ENCODE measurements at places on chromosomes 7 and 10.

- DNase-seq = no peak
Observed at GRCh38 chr10:60513281-60513680, 123.6 kb upstream of the ANK3 start.

GRCh38 chr10:102777711-102778453, 34.1 kb downstream of the WBP1L start:
- DNase-seq = no peak

DNA sequence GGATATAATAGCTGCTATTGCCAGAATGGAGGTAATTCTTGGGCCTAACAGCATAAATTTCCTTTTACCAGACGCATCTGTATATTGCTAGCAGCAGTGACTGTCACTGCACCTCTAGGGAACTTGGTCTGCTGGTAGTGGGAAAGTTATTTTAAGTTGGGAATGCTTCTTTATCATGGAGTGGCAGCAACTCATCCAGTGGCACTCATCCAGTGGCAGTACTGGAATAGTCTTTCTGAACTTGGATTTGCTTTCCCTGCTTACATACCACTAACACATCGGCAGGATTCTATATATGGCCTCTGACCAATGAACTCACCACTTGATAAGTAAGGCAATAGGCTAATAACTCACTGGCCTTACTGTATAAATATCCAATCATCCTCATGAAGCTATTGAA, 22.0 kb upstream of the ICA1 start:
- DNase-seq = no peak

DNA sequence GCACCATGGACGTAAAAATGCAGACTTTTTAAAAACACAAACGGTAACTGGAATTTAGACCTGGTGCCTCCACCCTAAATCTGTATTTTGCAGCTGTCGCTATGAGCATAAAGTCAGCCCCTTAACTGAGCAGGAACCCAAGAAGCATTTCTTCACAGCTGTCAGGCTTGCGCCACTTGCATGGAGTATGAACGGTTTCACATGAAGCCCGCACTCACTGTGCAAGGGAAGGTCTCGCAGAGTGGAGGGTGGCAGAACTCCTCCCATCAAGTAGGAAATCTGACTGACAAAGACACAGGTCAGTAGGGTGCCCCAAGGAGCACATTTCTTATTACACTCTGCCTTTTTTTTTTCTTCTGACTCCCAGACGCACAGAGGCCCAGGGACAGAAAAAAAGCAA, 58.5 kb downstream of the ELMO1 start:
- no peak for DNase-seq

DNA sequence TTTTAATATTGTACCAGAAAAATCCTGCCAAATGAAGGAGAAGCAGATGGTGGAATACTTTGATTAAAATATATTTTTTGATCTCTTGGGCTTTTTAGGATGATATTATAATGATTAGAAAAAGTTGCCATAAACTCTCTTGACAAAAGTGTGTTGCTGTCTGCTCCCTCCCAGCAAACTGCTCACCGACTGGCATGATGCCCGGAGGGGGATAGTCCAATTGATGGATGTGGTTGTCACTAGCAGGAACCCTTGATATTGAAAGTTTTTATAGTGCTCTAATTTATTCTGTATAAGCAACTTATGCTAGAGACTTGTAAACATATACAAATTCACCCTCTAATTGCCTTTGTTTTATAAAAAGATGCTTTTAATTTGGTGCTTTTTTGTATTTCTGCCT, 114.0 kb downstream of the DNAH11 start:
- DNase-seq = no peak

DNA sequence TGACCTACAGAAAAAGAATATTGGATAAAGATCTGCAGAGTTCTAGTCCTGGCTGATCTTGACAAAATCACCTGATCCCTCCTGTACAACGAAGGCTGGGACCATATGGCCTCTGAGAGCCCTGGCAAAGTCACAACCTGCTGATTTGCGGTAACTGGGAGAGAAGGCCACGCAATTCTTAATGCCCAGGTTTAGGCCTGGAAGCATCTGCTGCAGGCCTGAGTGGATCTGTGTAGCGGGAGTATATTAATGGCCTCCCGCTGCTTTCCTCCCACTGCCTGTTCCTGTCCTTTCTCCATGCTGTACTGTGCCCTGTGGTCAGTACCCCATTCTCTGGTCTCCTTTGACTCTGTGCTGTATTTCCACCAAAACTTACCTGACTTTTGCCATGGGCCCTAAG, 24.2 kb downstream of the AKR1B1 start:
- DNase-seq = no peak

DNA sequence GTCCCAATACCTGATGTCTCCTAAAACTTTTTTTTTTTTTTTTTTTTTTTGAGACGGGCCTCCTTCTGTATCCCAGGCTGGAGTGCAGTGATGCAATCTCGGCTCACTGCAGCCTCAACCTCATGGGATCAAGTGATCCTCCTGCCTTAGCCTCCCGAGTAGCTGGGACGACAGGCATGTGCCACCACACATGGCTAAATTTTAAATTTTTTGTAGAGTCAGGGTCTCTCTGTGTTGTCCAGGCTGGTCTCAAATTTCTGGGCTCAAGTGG, 28.4 kb downstream of the GTF2IRD1 start:
- no peak for DNase-seq

DNA sequence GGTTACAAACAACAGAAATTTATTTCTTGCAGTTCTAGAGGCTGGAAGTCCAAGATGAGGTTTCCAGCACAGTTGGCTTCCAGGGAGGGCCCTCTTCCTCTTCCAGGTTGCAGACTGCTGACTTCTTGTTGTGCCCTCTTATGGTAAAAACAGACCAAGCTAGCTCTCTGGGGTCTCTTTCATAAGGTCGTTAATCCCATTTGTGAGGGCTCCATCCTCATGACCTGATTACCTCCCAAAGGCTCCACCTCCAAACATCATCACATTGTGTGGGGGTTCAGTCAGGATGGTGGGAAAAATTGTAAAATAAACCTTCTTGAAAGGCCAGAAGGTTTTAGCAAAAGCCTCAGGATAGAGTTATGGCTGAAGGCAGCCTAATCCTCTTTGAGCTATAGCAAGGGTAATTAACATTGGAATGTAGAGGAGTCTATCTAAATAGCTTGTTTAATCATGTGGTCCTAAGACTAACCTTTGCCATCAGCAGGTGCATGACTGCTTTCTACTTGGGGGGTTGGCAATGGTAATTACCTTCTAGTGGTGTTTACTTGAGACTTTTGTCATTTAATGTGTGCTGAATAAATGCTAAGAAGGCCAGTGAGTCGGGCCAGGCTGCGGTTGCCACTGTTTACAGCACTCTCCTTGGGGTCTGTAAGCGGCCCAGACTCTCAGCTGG, 80.8 kb downstream of the PPP1R17 start:
- no peak for DNase-seq

GRCh38 chr7:90180649-90181048, 26.4 kb downstream of the STEAP1 start:
- DNase-seq = no peak

DNA sequence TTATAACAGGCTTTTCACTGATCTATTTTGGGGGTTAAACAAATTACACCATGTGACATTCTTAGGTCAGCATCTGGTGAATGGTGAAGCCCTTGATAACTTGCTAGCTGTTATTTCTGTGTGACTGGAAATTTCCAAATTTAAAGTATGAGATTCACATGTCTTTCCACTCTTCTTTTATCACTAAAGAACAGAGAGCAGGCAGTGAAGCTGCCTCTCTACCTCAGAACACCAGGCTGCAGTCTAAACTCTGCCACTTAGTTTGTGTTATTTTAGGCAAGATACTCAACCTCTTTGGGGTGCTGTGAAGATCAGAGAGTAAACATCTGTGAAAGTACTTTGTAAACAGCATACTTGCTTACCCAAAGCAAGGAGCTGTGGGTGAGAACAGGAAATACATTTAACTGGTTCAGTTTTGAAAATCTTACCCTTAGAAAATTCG, 15.5 kb upstream of the SP4 start:
- DNase-seq = no peak

DNA sequence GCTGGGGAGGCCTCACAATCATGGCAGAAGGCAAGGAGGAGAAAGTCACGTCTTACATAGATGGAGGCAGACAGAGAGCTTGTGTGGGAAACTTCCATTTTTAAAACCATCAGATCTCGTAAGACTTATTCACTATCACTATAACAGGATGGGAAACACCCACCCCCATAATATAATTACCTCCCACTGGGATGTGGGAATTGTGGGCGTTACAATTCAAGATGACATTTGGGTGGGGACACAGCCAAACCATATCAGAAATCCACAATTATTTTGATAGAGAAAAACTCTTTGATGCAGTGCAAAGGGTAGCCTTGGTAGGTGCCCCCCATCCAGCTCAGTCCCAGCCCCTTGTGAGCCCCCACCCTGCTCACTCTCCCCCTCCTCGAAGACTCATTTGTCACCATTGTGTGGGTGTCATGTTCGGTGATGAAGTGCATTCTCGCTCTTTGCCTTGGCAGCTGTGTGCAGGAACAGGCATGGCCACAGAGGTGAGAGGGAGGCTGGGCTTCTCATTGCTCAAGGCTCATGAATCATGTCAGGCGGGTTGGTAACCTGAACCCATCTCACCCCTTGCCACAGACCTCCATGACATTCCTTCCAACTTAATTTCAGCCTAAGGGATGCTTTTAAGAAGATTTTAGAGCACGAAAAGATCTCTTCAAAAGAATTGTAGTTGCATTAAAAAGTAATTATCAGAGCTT, 75.9 kb downstream of the BUB3 start:
- no peak for DNase-seq

GRCh38 chr10:124474514-124475070, 13.0 kb downstream of the LHPP start:
- no peak for DNase-seq

GRCh38 chr10:48498940-48499510, 105.8 kb downstream of the ARHGAP22 start:
- no peak for DNase-seq

DNA sequence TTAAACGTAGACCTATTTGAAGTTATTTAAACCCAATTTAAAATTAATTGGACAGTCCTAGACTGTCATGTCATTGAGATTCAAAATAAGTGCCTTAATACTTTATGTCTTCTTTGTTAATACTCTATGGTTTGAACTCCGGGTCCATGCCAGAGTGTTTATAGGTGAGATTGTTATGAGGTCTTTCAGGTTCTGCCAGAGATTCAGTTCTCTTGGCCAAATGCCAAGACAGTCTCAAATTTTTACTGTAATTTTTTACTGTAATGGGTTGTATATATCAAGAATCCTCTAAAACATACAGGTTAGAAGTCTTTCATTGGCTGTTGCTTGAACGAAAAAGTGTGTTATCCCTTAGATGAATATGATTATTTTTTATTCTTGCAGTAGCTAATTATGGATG, 3.9 kb downstream of the ADD3 start:
- DNase-seq = no peak

GRCh38 chr10:106708506-106708905, 456.0 kb downstream of the SORCS1 start:
- DNase-seq = no peak

DNA sequence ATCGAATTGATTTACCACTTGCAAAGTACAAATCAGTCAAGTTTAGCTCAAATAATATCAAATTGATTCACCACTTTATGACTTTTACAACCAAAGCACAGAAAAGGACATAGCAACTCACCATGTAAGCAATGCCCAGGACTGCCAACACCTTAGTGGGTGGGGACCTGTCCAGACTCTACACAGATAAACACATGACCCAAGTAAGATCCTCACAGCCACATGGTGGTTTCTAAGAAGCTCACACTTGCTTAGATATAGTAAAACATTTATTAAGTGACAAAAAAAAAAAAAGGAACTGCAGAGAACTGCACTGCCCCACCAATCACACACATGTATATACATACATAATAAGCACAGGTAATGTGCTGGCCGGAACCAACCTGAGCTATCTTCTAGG, 116.2 kb downstream of the SLC25A13 start:
- no peak for DNase-seq

- DNase-seq = no peak
Observed at GRCh38 chr7:66768865-66769832, 28.6 kb downstream of the RABGEF1 start.

DNA sequence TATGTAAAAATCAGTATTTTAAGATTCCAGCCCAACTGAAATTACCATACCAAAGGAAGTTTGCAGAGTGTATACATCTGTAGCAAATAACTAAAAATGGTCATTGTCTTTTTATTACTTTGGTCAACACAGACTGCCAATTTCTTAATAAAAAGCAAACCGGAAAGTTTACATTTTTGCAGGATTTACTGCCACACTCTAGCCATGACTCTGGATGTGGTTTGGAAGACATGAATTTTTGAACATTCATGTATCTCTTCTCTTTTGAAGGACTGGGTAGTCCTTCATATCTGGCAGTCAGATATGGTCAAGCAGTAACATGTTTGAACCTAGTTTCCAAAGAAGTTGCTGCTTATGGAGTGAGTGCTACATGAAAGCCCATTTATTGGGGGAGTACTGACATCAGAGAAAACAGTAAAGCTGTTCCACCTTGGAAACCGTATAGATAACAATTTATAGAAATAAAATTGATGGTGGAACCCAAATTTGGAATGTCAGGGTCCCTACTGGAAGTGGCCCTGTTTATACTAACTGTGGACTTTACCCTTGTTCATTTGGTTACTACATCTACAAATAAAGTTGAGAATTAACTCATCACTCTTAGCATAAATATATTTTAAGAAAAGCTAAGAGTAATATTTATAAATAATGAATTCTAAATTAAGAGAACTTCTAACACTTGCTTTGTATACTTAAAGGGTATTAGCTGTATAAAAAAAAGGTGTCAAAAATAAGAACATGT, 84.6 kb downstream of the ZMYND11 start:
- no peak for DNase-seq

DNA sequence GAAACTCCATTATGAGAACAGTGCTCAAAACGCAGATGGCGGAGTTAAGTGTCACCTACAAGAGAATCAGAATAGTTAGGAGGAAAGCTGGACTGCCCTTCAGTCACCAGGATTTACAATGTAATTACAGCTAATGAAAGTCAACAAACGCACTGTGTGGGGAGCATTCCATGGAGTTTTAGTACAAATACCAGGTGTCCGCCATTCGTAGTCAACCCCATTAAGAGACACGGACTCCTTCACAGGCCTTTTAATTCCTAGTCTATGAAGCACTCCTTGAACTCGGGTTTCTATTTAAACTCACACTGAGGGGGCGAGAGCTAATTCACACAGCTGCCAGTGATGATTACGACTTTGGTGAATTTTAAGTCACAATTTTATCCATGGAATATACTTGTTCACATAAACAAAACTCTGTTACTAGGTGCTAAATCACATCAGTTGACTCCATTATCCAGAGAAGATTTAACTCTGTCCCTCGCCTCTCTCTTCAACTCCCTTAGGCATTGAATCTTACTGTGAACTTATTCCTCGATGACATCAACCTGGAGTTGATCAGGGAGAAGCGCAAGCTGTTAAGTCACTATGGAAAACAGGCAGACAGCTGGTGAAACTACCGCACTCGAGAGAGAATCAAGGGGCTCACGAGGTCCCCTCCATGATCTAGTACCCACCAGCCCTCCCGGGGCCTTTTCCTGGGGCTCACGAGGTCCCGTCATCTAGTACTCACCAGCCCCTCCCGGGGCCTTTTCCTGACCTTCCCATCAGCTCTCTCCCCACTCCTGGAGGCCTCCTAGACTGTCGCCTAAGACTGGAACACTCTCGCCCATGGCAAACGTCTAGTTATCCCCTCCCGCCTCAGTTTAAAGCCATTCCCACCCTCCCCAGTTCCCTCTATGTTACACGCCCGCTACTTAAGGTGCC, 1.5 kb downstream of the ZFAND2A start:
- no peak for DNase-seq

- DNase-seq = no peak
Observed at GRCh38 chr7:137731436-137731835, 115.3 kb downstream of the DGKI start.

GRCh38 chr7:47631711-47632110, 49.8 kb upstream of the TNS3 start:
- no peak for DNase-seq

- DNase-seq = no peak
Observed at GRCh38 chr10:19719284-19719683, 96.9 kb upstream of the PLXDC2 start.

All from D721Med (cell line).